ENCODE measurements at places on chromosomes 6 and 20.

DNA sequence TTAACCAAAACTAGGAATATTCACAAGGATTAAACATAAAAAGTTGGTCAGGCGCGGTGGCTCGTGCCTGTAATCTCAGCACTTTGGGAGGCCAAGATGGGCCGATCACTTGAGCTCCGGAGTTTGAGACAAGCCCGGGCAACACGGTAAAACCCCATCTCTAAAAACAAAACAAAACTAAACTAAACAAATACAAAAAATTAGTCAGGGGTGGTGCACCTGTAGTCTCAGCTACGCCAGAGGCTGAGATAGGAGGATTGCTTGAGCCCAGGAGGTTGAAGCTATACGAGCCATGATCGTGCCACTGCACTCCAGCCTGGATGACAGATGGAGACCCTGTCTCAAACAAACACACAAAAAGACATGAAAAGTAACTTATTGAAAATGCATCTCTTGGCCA, 3.2 kb downstream of the PSORS1C2 start:
- DNase-seq, result no peak

DNA sequence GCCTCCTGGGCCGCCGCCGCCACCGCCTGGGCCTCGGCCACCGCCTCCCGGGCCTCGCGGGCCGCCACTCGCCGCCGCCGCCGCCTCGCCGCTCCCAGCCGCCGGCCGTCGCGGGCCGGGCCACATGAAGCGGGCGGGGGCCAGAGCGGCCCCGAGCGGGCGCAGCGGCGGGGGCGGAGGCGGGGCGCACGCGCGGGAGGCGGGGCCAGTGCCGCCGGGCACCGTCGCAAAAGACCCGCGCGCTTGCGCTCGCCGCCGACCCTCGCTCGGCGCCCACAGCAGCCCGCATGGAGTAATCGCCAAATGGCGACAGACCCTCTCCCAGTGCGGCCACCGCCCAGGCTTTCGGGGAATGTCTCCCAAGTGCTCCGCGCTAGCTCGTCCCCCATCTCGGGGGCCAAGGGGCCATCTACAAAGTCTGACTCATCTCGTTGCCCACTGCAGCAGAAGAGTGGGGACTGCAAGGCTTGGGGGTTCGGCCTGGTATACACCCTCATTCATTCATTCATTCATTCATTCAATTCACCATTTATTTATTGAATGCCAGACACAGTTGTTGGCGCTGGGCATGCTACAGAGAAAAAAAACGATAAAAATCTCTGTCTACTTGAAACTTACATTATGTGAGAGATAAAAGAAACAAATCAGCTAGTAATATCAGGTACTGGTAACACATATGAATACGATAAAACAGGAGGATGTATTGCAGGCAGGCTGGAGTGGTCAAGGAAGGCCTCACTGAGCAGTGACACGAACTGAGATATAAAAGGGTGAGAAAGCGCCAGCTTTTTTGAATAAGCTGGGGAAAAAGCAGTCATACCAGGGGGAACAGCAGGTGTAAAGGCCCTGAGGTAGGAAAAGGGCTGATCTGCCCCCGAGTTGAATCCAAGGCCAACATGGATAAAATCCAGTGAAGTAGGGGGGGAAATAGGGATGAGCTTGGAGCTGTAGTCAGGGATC, at the start of gene B4GALT5:
B4GALT5 (minus strand) TSS at position 126 of the 960 bp plus-strand sequence. CDS start 188 bp downstream, outside the sequence.
- peak; percentile 53 for DNase-seq

GRCh38 chr20:38454556-38455473, 17.8 kb upstream of the RALGAPB start:
- DNase-seq, result no peak

DNA sequence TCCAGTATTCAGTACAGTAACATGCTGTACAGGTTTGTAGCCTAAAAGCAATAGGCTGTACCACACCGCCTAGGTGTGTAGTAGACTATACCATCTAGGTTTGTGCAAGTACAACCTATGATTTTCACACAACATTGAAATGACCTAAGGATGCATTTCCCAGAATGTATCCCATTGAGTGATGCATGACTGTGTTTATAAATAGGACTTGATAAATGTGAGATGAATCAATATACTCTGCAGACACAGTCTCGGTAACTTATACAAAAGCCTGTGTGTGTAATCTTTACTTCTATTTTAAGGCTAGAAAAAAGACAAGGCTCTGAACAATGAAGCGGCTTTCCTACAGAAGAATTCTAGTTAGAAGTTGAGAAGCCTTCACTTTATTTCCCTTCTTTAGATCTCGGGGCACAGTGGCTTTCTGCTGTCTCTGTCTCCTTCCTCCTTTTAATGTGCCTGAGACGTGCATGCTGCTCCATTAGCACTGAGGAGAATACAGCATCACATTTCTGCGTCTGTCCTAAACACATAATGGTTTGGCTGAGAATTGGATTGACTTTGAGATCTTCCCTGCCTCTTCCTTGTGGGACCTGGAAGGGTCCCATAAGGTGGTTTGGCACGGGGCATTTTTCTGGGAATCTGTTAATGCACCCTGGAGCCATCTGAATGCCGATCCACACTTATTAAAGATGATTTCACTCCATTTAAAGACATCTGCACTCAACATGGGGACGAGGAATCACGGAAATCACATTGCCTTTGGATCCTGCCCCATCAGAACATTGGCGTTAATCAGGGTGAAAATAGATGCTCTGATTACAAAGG, 112.5 kb downstream of the SCML4 start:
- no peak for DNase-seq

- DNase-seq, result no peak
These were observed 106.6 kb downstream of the TRIM27 start for GRCh38 chr6:28816909-28817807.

- DNase-seq, result no peak
These were observed 39.7 kb downstream of the SLC26A8 start for GRCh38 chr6:35984701-35985100.

GRCh38 chr20:51651921-51652549, 109.5 kb upstream of the NFATC2 start:
- no peak for DNase-seq

DNA sequence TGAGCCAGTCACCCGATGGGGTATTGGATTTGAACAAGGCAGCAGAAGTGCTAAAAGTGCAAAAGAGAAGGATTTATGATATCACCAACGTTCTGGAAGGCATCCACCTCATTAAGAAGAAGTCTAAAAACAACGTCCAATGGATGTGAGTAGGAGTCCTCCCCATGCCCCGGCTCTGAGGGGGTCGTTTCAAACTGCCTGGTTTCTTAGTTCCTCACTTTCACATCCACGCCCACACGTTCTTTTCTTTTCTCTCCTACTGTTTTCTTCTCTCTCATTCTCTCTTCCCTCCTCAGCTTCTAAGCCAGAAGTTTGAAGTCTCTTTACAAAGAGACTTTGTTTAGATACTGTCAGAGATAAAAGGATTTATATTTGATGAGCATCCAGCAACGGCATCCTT, 53.0 kb upstream of the CDKAL1 start:
- DNase-seq, result no peak

DNA sequence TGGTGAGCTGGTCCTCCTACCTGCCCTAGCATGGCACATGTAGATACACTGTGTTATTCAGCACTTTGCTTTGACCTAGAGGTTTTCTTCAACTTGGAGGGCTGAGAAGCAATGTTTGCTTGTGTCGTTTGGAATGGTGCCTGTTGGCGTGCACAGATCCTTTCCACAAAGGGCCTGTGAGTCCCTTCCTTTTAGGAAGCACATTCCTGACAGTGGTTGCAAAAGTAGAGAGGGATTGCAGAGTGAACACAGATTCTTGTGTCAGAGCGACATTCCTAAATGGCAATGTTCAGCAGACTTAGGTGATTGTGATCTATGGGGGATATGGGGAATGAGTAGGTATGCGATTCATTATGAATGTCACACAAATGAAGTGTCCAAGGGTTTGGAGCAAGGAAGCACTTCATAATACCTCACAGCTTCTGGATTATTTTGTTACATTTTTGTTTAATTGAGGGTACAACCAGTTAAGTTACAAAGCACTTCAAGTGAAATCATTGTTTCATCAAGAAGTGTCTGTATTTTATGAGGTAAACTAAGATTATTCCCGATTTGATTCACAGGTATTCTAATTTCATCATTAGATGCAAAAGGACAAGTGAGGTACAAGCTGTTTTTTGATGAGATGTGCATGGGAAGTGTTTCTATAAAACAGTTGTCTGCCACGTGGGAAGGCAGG, 713 bp upstream of the RNF144B start:
- no peak for DNase-seq
